ENCODE measurements at places on chromosomes 2 and 18.

GRCh38 chr18:24982831-24983230 is 369.1 kb downstream of the ZNF521 start:
- DNase-seq: no peak

DNA sequence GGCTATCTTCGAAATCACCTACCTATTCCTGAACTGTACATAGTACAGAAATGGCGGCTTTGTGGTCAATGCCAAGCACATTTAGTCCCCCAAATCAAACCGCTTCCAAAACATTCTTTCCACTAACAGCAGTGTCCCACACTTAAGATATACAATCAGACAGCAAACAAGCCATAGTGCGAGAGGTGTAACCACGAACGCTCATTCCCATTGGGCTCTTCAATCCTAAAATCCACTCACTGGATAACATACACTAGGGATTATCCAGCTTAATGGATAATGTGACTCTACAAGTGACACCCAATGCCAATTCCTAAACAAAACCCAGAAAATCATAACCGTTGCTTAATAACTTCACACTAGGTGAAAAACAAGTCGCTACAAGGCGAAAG is 2.0 kb downstream of the XPO1 start:
- peak; percentile 24 for DNase-seq

DNA sequence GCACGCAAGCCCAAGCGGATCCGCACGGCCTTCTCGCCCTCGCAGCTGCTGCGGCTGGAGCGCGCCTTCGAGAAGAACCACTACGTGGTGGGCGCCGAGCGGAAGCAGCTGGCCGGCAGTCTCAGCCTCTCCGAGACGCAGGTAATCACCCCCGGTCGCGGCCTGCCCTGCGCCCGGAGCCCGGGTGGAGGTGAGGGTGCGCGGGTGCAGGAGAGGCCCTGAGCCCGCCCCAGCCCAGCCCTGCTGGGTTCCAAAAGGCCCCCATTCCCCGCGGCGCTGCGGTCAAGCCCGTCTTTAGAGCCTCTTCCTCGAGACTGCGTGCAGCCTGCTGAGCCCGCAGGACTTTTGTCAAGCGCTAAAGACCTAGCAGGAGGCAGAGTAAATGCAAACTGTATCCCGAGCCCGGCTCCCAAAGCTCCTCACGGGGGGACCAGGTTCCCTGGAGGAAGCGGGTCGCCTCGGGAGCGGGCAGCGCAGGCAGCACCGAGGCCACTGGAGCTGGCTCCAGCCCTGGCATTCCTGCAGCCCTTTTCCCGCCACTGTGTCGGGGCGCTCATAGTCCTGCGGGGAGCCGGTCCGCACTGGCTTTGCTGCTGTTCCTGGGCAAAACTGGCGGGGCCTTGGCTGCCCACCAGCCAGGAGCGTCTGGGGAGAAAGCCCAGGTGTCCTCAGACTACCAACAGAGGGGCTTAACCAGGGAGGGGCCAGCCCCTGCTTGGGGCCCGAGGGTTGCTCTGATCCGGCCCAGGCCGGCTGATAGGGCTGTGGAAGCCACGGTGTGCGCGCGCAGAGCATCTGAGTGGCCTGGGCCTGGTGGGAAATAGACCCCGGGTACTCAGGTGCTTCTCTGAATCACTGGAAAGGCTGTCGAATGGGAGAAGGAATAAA is 7.3 kb downstream of the EMX1 start:
- no peak for DNase-seq

GRCh38 chr2:48254839-48255238 is 275.1 kb upstream of the STON1 start:
- DNase-seq: no peak

DNA sequence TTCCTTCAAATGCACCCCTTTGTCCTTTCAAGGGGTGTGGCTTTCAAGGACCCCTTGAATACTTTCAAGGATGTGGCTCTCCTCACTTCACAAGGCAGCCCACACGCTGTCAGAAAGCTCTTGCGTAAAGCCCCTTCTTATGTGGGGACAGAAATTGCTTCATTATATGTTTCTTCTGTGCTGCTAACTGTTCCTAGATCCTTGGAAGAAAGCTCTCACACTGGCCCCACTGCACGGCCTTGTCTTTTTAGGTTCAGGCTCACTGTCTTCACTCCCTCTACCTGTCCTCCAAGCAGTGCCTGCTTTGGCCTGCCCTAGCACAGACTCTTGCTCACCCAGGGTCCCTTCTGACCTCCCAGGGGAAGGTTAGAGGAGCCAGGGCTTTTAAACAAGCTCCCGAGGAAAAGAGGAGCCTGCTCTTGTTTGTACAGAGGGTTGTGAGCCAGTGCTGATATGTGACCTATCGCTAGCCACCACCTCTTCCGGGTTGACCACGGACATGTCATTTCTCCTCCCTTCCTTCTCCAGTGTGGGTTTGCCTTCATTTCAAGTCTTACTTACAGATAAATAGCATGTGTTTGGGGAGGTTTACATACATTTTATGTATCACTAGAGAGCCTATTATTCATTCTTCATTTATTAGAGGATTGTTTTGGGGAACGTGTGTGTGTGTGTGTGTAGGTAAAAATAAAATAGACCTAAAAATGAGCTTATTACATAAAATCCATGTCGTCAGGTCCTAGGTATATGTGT is 94.7 kb downstream of the RTN4 start:
- DNase-seq: peak; percentile 49

- DNase-seq: no peak
Measured at GRCh38 chr2:234134496-234134895, 84.0 kb downstream of the SPP2 start.

DNA sequence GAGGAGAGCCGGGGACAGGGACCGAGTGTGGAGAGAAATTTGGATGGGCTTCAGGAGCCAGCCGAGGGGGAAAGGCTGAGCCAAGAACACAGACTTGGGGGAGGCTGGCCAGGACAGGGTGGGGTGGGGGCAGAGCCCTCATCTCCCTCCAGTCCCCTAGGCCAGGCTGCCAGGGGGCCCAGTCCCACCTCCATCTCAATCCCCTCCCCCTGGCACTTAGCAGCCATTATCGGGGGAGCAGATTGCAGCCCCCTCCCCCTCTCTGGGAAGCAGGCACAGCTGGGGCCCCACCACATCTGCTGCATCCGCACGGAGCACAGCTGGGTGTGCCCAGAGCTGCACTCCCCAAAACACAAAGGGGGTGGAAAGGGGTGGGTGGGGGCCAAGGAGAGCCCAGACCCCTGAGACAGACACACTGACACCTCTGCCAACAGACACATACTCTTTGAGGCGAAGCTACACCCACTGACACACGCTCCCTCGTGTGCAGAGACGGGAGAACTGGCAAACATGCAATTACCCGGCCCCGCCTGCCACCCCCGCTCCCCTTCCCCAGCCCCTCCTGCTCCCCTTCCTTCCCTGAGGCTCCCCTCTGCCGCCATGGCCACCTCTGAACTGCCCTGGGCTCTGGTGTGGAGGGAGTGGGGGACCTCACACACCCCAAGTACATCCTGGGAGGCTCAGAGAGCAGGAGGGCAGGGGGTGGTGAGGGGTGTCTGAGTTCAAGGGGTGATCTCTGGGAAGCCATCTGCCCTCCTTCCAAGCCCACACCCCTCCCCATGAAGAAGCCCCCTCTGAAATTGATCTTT is 5.1 kb upstream of the ASIC4 start:
- DNase-seq: no peak

DNA sequence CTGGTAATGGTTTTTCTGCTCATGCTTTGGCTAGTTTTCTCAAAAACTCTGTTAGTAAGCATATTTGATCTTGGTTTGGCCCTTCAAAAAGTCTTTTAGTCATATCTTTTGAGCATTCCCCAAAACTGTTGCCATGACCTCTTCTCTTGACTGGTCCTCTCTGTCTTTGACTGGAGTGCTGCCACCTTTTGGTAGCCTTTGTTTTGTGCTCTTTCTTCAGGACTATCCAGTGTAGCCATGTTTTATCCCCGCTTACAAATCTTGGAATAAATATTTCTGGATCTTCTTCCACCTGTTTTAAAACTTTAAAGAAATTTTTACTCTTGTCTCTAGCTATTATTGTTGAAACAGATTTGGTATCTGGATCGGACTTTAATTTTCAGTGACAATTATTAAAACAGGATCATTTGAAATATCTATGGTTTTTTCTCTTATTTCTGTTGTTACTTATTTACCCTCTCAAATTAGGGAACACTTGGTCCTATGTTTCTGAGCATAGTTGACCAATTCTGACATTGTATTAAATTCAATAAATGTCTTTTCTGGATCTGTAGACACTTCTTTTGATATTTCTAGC is 965 bp upstream of the ELOA2 start:
- DNase-seq: peak; percentile 9

DNA sequence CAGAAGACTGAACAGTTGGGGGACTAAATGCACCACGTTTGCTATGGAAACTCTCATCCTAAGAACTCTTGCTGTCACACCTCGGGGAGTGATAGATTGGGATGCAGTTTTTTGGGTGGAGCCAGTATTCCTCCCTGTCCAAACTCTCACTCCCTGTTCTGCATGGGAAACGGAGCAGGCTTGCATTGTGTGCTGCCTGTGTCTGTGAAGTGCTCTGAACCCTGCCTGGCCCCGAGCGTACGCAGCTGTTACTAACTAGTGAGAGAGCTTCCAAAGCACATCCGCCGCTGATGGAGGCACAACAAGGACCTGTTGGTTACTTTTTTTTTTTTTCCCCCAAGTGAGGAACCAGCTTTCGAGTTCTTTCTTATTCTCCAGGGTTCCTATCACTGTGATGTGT is 195.5 kb downstream of the ANAPC1 start:
- no peak for DNase-seq

GRCh38 chr2:66862885-66863650 is 428.1 kb downstream of the MEIS1 start:
- no peak for DNase-seq

DNA sequence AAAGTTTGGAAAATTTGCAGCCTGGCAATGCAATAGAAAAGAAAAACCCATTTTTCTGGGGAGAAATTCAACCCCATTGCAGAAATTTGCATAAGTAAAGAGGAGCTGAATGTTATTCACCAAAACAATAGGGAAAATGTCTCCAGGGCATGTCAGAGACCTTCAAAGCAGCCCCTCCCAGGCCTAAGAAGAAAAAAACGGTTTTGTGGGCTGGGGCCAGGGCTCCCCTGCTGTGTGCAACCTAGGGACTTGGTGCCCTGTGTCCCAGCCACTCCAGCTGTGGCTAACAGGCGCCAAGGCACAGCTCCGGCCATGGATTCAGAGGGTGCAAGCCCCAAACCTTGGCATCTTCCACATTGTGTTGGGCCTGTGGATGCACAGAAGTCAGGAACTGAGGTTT is 224.5 kb downstream of the TXNL1 start:
- no peak for DNase-seq

DNA sequence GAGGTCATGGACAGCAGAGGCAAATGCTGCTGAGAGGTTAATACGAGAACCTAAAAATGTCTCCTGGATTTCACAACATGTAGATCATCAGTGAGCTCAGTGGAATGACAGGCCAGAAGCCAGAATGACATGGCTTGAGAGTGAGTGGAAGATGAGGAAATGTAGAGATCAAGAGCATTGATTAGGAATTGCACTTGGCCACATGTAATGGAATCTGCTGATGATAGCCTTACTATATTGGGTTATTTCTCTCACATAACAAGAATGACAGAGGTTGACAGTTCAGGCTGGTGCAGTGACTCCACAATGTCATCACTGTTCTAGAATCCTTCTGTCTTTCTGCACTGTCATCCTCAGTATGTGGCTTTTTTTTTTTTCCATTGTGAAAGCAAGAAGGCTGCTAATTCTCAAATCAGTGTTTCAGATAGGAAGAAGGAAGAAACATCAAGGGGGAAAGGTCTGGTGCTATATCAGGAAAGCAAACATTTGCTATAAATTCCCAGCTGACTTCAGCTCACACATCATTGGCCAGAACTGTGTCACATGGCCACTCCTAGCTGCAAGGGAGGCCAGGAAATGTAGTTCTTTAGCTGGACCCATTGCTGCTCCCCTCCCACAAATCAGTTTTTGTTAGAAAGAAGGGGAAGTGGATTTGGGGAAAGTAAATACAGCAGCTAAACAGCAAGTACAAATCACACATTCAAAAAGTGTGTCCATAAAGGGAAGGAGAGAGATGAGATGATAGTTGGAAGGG is 127.2 kb downstream of the FAM161A start:
- DNase-seq: no peak

GRCh38 chr18:4017480-4017879 is 437.6 kb downstream of the DLGAP1 start:
- DNase-seq: no peak

GRCh38 chr2:124804014-124804940 is 779.2 kb downstream of the CNTNAP5 start:
- DNase-seq: peak; percentile 7

DNA sequence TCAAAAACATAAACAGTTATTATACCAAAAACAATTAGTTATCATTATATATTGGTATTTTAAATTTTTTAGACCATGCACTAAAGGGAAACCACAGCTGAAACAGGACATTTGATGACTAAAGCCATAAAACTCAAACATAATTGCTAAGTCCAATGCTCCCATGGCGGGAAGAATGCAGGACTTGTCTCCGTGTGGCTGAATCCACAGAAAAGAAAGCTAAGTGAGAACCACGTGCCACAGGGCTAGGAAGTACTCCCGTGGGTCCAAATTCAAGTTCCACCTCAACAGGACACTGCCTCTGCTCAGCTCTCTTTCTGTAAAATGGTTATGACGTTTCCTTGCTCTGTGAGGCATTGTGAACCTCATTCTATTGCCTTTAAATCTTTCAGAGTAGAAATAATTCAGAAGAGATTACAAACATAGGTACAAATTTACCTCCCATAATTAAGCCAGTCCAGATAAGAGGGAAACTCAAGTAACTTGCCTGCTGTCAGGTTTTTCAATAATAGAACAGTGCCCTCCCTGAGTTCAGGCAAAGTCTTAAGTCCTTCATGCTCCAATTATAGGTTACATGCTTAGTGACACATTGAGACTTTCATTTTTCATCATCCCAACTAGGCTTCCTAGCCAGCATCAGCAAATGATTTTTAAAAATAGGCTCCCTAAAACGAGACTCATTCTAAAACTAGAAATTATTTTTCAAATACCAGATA is 36.7 kb downstream of the FTCDNL1 start:
- no peak for DNase-seq

- no peak for DNase-seq
Measured at GRCh38 chr18:42192251-42193248, 237.5 kb downstream of the PIK3C3 start.

DNA sequence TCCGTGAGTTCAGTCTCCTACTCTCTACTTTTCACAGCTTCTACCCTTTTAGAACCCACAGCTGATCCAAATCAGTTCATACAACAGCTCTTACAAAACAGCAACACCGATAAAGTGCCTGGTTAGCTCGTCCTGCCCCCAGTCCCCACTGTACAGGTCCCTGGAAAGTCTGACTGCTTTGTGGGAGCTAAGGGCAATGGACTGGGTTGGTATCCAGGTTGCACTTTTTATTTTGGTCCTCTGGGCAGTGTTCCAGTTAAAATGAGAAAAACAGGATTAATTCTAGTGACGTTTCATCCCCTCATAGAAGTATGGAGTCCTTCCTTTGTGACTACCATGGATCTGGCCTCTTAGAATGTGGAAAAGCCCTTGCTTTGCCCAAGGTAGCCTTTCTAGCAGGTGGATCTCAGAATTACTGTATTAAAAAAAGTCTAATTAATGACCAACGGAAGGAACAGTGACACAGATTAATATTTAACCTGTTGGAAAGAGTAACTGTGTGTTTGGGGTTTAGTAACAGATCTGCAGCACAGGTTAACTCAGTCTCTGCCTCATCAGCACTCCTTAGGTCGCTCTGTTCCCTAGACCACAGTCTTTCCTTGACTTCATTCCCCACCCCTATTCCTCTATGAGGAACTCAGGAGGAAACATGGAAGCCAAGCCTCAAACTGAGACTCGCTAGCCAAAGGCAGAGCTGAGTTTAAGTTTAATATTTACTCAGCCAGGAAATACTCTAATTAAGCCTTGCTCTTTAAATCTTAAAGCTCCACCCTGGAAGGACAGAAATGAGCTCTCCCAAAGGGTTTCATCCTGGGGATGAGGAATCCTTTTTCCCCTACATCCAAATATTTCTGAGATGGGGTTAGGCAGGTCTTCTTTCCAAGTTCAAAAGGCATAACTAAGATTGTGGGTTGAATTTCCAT is 52.8 kb upstream of the ITGA6 start:
- no peak for DNase-seq

Measured in DMS79 treated with DMSO at 0.1 percent for 48 hours (cell line).